NCI-H1105 (cell line): ENCODE measurements at places on chromosomes 3 and 15.

DNA sequence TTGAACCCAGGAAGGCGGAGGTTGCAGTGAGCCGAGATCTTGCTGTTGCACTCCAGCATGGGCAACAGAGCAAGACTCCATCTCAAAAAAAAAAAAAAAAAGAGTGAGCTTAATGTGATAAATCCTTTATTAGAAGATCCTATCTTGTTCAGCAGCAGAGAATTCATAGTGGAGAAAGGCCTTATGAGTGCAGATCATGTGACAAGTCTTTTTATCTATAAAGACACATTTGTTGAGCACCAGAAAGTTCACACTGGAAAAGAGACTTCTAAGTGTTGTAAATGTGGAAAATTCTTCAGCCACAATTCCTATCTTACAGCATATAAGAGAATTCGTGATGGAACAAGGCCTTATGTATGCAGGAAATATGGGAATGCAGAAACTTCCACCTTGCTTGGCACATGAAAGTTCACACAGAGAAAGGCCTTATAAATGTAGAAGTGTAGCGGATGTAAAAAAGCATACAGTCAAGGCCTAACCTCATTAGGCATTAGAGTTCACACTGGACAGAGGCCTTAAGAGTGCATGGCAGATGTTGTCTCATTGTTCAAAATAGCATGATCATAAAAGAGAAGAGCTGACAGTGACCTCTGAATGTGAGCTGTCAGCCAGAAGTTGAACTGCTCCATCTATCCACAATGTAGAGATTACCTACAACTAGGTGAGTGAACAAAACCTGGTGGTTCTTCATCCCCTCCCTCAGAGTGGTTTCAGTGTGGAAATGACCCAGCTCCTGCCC lies 16.7 kb downstream of the ADAM10 start:
- no peak for DNase-seq

DNA sequence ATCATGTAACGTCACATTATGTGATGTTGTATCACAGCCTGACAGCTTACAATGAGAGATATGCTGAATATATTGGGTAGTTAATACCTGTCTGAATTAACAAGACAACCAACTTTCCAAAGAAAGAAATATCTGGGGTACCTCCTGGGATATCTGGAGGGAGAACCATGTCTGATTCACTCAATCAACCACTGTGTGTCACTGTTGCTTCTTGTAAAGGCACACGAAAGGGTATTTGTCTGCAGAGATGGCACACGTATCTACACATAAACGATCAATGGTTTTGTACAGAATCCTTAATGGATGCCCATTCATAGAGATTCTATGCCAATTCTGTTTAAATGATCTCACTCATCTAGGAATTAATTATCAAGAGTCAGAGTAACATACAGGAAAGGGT lies 252.1 kb upstream of the TMCO5A start:
- no peak for DNase-seq

- no peak for DNase-seq
Measured at GRCh38 chr15:69653846-69654245, 201.2 kb downstream of the RPLP1 start.

- no peak for DNase-seq
Measured at GRCh38 chr3:113638910-113639309, 57.5 kb downstream of the USF3 start.
